ENCODE measurements at places on chromosomes 3 and 15. TPM values are rescaled to one million over a fixed set of nuclear protein-coding genes. Genes with fewer than 3 reads are reported as not detected.

GRCh38 chr3:129424185-129424841 is 4.1 kb downstream of the EFCAB12 start:
- H3K36me3 ChIP-seq: peaks cover 4% of the 10 kb centered on the region
- no peak overlapping the region for H3K4me3 ChIP-seq
- peaks cover 29% of the 10 kb centered on the region for H3K4me1 ChIP-seq
- DNase-seq: no peak
- no peak overlapping the region for H3K27ac ChIP-seq

GRCh38 chr15:73992594-73992898 is 451 bp upstream of the STOML1 start:
- peak overlapping the region; percentile 77 for H3K4me3 ChIP-seq
- no peaks in the 10 kb centered on the region for H3K27me3 ChIP-seq
- H3K4me1 ChIP-seq: peaks cover 21% of the 10 kb centered on the region
- H3K36me3 ChIP-seq: peaks cover 3% of the 10 kb centered on the region

GRCh38 chr3:79994397-79994796 is 226.6 kb upstream of the ROBO1 start:
- no peaks in the 10 kb centered on the region for H3K27me3 ChIP-seq
- H3K4me3 ChIP-seq: no peak overlapping the region
- no peaks in the 10 kb centered on the region for H3K4me1 ChIP-seq
- no peak for DNase-seq

DNA sequence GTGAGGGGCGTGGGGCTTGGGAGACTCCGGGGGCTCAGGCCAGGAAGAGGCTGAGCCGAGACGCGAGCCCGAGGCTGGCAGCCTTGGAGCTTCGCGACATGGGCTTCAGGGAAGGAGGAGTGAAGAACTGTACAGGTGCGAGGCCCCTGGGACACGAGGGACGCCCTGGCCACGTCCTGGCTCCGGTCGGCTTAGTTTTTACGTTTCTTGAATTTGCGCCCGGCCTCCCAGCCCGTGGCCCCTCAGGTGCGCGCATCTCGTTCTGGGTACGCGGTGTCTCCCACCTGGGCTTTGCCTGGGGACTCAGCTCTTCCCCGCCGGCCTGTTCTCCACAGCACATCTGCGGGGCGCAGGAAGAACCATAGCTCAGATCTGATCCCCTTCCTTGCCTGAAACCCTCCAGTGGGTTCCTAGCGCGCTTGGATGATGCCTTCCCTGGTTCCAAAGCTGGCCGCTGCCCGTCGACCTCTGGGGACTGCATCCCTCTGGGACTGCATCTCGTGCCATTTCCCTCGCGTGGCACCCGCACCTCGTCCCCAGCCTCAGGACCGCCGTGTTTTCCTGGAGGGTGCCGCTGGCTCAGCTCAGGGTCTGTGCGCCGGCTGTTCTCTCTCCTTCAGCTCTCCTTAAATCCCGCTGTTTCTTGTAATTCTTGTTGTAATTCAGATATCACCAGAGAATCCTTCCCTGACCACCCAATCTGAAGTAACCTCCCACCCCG is 614 bp downstream of the CHCHD6 start:
- peaks cover 7% of the 10 kb centered on the region for H3K36me3 ChIP-seq
- no peak for DNase-seq
- peaks cover 27% of the 10 kb centered on the region for H3K4me1 ChIP-seq
- H3K27me3 ChIP-seq: peaks cover 33% of the 10 kb centered on the region
- H3K4me3 ChIP-seq: peak overlapping the region; percentile 98
- no peak overlapping the region for H3K27ac ChIP-seq

DNA sequence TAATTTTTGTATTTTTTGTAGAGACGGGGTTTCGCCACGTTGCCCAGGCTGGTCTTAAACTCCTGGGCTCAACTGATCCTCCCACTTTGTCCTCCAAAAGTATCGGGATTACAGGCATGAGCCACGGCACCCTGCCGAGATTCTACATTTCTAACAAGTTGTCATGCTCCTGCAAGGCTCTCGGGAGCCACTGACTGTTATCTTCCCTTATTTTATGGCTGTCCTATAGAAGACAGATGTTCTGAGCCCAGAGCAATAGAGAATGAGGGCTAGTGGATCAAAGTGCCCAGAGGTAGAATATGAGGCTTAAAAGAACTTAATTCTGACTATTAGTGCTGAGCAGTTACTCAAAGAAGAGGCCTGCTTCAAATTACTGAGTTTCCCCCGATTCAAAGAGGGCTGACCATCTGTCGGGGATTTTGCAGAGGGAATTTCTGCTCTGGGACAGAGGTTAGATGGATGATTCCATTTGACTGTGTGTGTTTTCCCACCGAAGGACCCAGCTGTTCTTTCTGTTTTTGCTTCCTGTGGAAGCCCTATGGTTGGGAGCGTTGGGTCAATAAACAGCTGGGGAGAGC is 39.5 kb downstream of the ITPR1 start:
- H3K36me3 ChIP-seq: peaks cover 7% of the 10 kb centered on the region
- no peak for DNase-seq
- peaks cover 59% of the 10 kb centered on the region for H3K4me1 ChIP-seq
- peak overlapping the region; percentile 52 for H3K27ac ChIP-seq
- H3K4me3 ChIP-seq: peak overlapping the region; percentile 30
- no peaks in the 10 kb centered on the region for H3K27me3 ChIP-seq

- peaks cover 54% of the 10 kb centered on the region for H3K27me3 ChIP-seq
- H3K4me3 ChIP-seq: no peak overlapping the region
- H3K4me1 ChIP-seq: no peaks in the 10 kb centered on the region
- DNase-seq: no peak
- no peaks in the 10 kb centered on the region for H3K36me3 ChIP-seq
- H3K27ac ChIP-seq: no peak overlapping the region
These were observed 106.4 kb downstream of the EPHB1 start for GRCh38 chr3:134901461-134901860.

DNA sequence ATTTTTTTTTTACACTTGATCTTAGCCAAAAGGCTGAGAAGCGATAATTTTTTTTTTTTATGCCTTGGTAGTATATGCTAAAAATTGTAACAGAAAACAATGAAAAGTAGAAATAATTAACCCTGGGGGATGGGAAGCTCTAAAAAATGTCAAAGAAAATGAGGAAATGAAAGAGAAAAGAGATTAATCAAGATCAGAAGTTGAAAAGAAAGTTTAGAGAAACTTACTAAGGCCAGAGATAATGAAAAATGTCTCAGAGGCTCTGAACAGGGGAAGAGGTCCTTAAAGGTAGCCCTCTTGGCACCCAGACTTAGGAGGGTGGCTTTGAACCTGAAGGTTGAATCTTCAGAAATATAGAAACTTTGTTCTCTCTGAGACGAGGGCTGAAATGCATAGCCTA is 58.6 kb upstream of the ZBED2 start:
- H3K36me3 ChIP-seq: no peaks in the 10 kb centered on the region
- peaks cover 3% of the 10 kb centered on the region for H3K4me1 ChIP-seq
- no peak overlapping the region for H3K27ac ChIP-seq
- H3K27me3 ChIP-seq: peaks cover 17% of the 10 kb centered on the region
- H3K4me3 ChIP-seq: no peak overlapping the region

- peaks cover 7% of the 10 kb centered on the region for H3K27me3 ChIP-seq
- H3K4me1 ChIP-seq: peaks cover 8% of the 10 kb centered on the region
- no peak overlapping the region for H3K4me3 ChIP-seq
- no peak for DNase-seq
- H3K27ac ChIP-seq: no peak overlapping the region
These were observed 1.8 kb downstream of the GRK7 start for GRCh38 chr3:141764986-141765385.

- H3K27me3 ChIP-seq: peaks cover 65% of the 10 kb centered on the region
- no peak overlapping the region for H3K4me3 ChIP-seq
- DNase-seq: no peak
These were observed 2.4 kb upstream of the RASSF1 start for GRCh38 chr3:50342813-50343633.

GRCh38 chr3:71629711-71630110 is 46.2 kb upstream of the FOXP1 start:
- peaks cover 10% of the 10 kb centered on the region for H3K4me1 ChIP-seq
- no peak overlapping the region for H3K27ac ChIP-seq
- no peaks in the 10 kb centered on the region for H3K27me3 ChIP-seq

DNA sequence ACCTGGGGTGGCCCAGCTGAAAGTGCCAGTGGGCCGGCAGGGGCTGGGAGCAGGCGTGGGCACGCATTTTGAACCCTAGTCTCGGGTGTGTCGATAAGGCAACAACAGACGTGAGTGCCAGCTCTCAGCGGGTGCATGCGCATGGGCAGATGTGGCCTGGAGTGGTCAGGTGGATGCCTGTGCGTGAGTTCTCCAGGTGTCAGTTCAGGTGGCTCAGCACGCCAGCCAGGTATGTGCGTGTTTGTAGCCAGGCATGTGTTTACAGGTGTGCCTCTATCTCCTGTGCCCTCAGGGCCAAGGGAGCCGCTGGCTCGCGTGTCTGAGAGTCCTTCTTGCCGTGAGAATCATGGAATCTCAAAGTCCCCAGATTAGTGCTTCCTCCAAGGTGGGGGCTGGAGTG is 14.8 kb downstream of the CYP1A2 start:
- peak overlapping the region; percentile 94 for H3K27ac ChIP-seq
- H3K4me3 ChIP-seq: no peak overlapping the region
- no peak for DNase-seq
- H3K36me3 ChIP-seq: no peaks in the 10 kb centered on the region
- no peaks in the 10 kb centered on the region for H3K27me3 ChIP-seq
- peaks cover 13% of the 10 kb centered on the region for H3K4me1 ChIP-seq

- H3K4me3 ChIP-seq: no peak overlapping the region
- no peaks in the 10 kb centered on the region for H3K36me3 ChIP-seq
- no peak overlapping the region for H3K27ac ChIP-seq
- H3K27me3 ChIP-seq: peaks cover 3% of the 10 kb centered on the region
- DNase-seq: no peak
- H3K4me1 ChIP-seq: no peaks in the 10 kb centered on the region
These were observed 35.7 kb downstream of the GPR176 start for GRCh38 chr15:39884351-39884750.

- peak overlapping the region; percentile 88 for H3K27ac ChIP-seq
- H3K4me1 ChIP-seq: peaks cover 20% of the 10 kb centered on the region
- peaks cover 5% of the 10 kb centered on the region for H3K27me3 ChIP-seq
- peak overlapping the region; percentile 93 for H3K4me3 ChIP-seq
These were observed 782 bp upstream of the IREB2 start for GRCh38 chr15:78437107-78437761.

DNA sequence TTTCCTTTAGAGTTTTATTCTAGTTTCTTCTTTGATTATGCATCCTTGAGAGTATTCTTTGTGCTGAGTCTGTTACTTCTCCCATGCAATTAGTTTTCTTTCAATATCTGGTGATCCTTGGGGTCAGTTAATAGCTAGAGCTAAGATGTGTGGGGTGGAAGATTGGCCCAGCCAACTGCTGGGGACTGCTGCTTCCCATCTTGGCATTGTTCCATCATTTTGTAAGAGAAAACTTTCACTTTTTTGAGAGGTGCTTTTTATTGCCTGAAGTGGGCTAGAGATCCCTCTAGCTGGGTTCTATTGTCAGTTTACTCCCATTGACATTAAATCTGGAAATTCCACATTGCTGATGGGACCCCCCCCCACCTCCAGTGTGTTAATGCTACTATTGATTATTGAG is 15.4 kb downstream of the BCL2L10 start:
- no peak for DNase-seq
- H3K4me1 ChIP-seq: peaks cover 5% of the 10 kb centered on the region
- H3K27ac ChIP-seq: no peak overlapping the region

The ITIH3 gene
- total RNA-seq: 0.97 TPM

The MEGF11 gene
- 3.3 TPM for total RNA-seq

The TPM1 gene
- total RNA-seq: 343 TPM

The TRAT1 gene
- total RNA-seq: not detected

The CNTN3 gene
- 7.7 TPM for total RNA-seq

The FBXO40 gene
- total RNA-seq: not detected

The C3orf85 gene
- 2.3 TPM for total RNA-seq
